ENCODE measurements at places on chromosomes 16 and 17.
A peak's percentile ranks its signal among the peaks of the same experiment; 100 is the strongest.

DNA sequence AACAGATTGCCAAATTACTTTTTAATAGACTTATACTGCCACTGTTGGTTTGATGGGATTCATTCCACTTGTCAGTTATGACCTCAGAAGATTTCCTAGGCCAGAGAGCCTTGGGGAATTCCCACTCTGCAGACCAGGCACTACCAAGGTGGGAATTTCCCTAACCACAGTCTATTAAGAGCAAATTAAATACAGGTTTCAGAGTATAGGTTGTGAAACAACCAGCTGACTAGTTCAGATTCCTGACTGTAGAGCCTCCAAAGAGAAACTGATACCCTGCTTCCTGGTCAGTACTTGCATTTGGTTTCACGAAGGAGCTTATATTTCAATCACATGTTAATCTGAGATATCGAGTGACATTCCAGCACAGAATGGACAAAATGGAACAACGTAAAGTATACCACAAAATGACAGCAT, 186.5 kb downstream of the STX8 start:
- no peak for DNase-seq

- DNase-seq = no peak
Measured at GRCh38 chr16:53065461-53066061, 10.8 kb downstream of the CHD9 start.

DNA sequence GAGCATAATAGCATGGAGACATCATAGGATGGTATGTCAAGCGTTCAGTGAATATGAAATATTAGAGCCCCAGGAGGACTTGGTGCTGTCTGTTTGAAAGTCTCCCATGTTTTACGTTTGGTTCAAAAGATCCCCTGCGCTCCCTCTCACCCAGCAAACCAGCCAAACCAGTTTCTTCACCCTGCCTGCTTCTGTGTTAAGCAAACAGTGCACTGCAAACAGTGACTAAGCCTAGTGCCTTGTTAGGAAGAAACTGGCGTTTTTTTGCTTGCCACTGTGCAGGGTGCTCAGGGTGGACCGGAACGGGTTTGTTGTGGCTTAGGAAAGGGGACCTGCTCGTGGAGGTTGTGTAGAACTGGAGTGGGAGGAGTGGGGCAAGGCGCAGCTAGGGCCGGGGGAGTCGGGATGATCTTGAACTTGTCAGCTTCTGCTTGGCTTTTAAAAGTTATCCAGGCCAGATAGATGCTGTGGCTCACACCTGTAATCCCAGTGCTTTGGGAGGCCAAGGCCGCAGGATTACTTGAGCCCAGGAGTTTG, 7.7 kb downstream of the CDH1 start:
- DNase-seq = no peak

GRCh38 chr16:1942047-1942809, 771 bp downstream of the MSRB1 start:
- no peak for DNase-seq

- DNase-seq = no peak
Measured at GRCh38 chr16:280552-280951, at the start of gene ARHGDIG. ARHGDIG (plus strand) TSS chr16:280591; CDS start chr16:280681, 90 bp downstream.

DNA sequence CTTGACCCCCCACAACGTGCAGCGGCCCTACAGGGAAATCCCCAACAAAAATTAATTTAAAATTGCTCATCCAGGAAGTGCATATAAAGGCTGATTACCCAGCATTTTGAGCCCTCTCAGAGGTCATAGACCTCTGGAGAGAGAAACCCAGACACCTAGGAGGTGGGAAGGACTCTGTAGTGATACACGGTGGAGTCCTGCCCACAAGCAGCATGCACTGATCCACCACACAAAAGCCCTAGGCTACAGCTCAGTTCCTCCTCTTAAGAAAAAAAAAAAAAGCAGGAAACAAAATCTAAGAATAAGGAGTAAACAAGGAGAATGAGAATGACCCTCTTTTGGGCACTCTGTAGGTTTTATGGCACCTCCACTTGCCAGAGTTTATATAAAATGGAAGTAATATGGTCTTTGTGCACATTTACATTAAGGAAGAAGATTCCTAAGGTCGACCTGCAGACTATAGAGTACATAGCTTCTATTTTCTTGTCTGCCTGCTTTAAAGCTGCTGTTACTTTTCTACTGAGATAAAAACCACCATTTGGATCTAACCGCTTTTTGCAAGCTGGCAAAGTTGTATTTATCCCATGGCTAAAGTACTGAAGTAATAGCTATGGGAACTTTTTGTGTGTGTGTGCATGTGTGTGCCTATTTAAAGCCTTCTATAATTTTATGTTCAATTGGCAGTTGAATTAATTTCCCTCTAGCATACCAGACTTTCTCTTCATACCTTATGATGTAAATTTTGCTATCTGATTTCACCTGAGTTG, 46.9 kb downstream of the ACSM1 start:
- DNase-seq = no peak

- peak; percentile 26 for DNase-seq
Measured at GRCh38 chr17:27578718-27579085, 52.3 kb upstream of the LGALS9 start.

DNA sequence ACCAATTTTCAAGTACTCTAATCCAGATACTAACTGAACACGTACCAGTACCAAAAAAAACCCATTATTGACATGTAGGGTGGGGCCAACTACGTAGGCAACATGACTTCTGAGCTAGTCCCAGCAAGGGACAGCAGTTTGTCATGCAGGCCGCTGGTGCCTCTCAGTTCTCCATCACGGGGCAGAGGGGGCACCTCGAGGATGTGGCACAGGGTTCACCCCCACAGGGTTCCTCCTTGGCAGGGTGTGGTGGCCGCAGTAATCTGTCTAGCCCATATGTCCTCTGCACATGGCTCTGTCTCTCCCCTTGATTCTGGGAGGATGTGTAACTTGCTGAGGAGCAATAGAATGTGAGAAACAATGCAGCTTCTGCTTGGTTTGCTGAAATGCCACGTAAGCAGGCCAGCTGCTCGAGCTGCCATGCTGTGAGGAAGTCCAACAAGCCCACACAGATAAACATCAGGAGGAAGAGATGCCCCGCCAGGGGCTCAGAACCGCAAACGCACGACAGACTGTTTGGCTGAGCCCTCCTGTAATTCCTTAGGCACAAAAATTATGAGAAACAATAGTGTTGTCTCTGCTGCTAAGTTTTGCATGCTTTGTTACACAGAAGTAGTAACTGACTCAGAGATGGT, 62.4 kb downstream of the NT5M start:
- no peak for DNase-seq

DNA sequence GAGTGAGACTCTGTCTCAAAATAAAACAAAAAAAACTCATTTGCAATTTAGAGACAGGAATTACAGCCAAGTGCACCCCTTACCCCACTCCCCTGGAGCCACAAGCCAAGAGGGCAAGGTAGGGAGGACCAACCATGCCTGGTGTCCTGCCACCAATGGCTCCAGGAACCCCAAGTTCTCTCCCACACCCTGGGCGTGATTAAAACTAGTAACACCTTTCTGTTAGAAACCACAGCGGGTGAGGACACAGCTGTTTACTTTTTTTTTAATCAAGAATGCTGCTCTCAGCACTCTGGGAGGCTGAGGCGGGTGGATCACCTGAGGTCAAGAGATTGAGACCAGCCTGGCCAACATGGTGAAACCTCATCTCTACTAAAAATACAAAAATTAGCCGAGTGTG, 38.1 kb downstream of the ANKRD11 start:
- DNase-seq = no peak

DNA sequence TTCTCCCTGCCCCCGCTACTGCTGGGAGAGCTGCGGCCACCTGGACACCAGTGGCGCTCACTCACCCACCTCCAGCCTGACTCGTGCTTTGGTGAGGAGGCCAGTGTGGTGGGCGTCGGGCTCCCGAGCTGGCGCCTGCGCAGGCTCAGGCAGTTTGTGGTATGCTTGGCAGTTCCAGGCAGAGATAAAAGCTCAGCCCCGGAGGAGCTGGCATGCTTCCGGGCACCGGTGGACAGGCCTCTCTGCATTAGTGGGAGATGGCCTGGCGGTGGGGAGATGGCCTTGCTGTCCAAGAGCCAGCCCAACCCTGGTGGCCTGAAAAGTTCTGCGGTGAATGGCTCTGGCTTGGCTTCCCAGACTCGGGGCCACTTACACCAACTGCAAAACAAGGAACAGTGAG, 4.1 kb downstream of the ADGRG1 start:
- DNase-seq = no peak

- DNase-seq = peak; percentile 35
Measured at GRCh38 chr17:39209317-39210092, 9.4 kb downstream of the RPL19 start.

GRCh38 chr17:82126556-82127314, 28.7 kb upstream of the FASN start:
- DNase-seq = peak; percentile 25

- DNase-seq = no peak
Measured at GRCh38 chr16:19913340-19913645, 28.6 kb upstream of the GPRC5B start.

DNA sequence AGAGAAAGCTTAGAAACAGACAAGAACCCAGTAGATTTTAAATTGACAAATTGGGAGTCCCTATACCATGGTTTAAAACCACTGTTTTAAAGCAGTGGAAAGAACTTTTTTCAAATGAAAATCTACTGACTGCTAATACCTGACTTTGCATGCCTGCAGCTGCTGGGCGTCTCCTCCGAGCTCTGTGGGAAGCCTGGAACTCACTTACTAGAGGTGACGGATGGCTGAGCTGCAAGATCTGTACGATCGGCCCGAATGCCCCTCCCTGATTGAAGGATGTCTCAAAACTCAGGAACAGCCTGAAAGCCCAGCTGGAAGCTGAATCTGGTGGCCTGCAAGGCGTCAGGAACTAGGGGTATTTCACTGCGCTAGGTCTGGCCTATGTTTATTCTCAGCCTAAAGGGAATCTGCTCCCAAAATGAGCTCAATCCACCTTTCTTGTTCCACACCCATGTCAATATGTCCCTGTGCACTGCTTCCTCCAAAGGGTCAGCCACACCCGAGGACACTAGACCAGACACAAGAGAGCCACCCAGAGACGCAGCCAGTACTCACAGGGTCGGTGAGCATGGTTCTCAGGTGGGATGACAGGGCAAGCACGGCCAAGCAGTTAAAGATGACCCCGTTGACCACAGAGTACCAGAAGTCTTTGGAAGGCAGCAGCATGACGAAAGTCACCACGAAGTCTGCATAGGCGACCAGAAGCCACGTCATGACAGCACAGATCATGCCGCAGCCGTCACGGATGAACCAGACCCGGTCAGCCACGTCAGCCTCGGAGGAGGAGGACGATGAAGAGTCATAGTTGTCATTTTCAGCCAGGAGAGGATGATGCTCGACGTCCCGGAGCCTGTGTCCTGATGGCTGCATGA, 21.4 kb downstream of the ZDHHC7 start:
- no peak for DNase-seq

- no peak for DNase-seq
Measured at GRCh38 chr16:75236232-75236631, 15.2 kb downstream of the BCAR1 start.

- no peak for DNase-seq
Measured at GRCh38 chr17:32626379-32626791, 139.6 kb downstream of the CDK5R1 start.

DNA sequence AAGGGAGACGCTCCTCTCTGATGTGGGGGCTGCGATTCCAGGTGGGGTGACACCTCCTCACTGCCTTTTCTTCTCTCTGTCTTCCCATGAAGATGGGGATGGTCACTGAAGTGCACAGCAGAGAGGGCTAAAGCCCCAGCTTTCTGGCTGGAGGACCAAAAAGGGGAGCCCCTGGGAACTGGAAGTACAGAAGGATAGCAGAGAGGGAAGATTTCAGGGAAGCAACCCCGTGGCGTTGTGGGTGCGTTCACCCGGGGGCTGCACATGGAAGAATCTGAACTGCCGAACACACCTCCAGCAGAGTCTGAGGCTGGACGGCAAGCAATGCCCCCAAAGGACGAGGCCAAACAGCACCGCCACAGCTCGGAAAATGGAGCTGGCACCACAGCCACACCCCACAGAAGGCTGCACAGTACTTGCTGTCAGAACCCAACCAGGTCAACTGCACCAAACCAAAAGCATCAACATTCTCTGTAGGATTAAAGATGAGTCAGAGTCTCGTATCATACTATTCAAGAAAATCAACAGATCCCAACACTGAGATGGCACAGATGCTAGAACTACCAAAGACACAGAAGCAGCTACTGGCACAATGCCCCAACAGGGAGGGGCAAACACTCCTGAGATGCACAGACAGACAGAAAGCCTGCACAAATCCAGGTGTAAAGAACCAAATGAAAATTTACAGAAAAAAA, 49.9 kb downstream of the MAP1LC3B start:
- DNase-seq = no peak

DNA sequence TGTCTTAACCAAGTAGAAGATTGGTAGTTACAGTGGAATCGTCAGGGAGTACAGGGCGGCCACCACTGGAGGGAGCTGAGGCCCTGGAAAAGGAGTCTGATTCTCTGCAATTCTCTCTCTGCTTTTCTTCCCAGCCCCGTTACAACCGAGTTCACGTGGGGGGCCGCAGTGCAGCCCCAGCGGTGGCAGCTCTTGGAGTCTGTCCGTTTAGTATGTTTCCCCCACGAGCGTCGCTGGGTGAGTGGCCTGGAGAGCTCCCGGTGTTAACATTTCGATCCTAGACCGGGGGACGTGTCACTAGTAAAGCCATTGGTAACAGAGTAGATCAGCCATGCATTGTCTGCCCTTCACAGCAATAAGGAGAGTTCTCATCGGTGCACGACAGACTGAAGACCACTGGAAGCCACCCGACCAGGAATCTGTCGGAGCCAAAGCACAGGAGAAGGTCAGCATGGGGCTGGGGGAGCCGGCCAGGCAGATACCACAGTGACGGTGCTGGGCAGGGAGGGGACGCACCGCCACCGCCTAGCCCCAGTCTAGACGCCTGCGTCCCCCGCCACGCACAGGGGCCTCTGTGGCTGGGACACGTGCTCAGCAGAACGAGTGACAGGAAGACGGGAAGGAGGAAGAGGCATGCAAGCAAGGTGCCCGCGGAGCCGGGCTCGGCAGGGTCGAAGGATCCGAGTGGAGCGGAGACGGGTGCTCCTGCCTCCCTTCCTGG, 15.7 kb downstream of the SLC16A3 start:
- no peak for DNase-seq

GRCh38 chr17:9183306-9183705, 162.0 kb downstream of the NTN1 start:
- DNase-seq = no peak

GRCh38 chr16:53651357-53651756, 52.3 kb downstream of the RPGRIP1L start:
- no peak for DNase-seq

DNA sequence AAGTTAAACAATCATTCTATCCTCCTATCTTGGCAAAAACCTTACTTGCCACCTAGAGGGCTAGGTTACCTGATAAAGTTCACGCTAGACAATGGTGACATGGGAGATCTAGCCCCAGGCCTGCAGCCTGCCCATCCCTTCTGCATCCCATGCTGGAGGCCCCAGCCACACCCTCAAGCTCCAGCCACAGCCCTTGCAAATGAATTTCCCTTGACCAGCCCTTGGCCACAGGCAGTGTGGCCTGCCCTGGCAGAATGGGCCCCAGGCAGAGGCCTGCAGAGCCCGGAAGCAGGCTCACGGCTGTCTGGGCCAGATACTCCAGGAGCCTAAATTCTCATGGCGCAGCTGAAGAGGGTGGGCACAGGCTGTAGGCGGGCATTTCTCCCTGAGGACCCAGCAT, 14.9 kb downstream of the WNT3 start:
- no peak for DNase-seq
